ENCODE measurements at places on chromosomes 16 and 17.
A peak's percentile ranks its signal among the peaks of the same experiment; 100 is the strongest.

DNA sequence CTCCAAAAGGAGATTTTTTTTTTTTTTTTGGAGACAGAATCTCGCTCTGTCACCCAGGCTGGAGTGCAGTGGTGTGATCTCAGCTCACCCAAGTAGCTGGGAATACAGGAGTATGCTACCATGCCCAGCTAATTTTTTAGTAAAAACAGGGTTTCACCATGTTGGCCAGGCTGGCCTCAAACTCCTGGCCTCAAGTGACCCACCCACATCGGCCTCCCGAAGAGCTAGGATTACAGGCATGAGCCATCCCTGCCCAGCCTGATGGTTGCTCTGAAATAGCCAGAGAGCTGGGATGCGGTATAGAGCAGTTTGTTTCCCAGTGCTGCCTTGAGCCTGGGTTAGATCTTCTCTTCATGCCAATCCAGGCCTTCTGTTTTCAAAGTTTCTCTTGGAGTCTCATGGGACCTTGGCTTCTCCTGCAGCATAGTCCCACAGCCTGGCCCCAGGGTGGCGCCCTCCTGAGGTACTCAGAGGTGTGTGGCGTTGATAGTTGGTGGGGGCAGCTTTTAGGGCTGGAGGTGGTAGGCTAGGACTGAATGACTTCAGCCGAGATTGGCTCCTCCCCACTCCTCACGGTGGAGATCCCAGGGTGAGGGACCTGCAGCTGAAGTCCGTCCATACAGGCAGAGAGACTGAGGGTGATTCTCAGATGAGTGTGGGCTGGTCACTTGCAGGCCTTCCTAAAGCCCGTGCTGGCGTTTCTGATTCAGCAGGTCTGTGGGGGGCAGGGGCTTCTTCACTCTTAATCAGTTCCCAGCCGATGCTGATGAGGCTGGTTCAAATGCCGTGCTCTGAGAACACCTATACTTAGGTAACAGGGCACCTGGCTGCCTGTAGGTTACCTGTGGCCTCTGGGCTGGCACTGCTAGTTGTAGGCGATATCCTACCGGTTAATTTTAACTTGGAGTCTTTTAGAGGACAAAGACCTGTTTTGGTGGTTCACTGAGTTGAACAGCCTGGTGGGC lies 52.0 kb downstream of the TNFRSF13B start:
- no peak for DNase-seq

GRCh38 chr16:67236563-67237395 lies 9.8 kb downstream of the TMEM208 start:
- peak; percentile 76 for DNase-seq

GRCh38 chr16:2003827-2004641 lies 5.6 kb downstream of the ZNF598 start:
- DNase-seq = peak; percentile 91

DNA sequence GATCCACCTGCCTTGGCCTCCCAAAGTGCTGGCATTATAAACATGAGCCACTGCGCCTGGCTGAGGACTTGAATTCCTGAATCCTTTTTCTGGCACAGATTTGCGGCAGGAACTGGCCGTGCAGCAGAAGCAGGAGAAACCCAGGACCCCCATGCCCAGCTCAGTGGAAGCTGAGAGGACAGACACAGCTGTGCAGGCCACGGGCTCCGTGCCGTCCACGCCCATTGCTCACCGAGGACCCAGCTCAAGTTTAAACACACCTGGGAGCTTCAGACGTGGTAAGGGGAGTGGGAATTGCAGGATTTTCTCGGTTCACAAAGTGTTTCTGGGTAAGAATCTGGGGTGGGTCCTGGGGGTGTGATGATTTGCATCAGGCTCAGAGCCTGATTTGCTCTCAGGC lies 41.0 kb downstream of the NDE1 start:
- DNase-seq = no peak

DNA sequence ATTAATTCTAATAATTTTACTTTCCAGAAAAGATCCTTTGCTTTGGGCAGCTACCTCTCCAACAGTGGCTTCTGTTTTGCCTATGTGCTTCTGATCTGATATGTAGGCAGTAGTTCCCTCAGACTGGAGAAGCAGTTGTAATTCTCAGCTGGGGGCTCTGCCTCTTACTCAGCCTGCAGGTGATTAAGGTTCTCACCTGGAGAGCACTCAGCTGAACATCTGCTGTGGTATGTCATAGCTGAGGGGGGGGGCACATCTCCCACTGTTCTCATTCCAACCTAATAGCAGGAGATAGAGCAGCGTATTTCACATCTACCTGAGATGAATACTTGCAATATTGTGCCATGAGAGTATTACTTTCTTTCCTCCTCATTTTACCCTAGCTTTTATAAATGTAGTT lies 511.9 kb upstream of the CDH8 start:
- DNase-seq = no peak

All from stimulated activated effector memory CD8-positive, alpha-beta T cell treated with anti-CD3 and anti-CD28 coated beads, Interleukin-12 subunit alpha, Interleukin-12 subunit beta, amount 100 ng/mL, for 72 hours (primary cell).